ENCODE measurements at places on chromosomes 2 and 18.

GRCh38 chr2:167187978-167188967, 300.0 kb downstream of the XIRP2 start:
- no peak for DNase-seq

- no peak for DNase-seq
Observed at GRCh38 chr2:220129391-220129790, 502.0 kb downstream of the SLC4A3 start.

GRCh38 chr18:31723639-31723989, 37.1 kb downstream of the SLC25A52 start:
- DNase-seq, result no peak

- no peak for DNase-seq
Observed at GRCh38 chr2:128452024-128452411, 133.3 kb upstream of the HS6ST1 start.

DNA sequence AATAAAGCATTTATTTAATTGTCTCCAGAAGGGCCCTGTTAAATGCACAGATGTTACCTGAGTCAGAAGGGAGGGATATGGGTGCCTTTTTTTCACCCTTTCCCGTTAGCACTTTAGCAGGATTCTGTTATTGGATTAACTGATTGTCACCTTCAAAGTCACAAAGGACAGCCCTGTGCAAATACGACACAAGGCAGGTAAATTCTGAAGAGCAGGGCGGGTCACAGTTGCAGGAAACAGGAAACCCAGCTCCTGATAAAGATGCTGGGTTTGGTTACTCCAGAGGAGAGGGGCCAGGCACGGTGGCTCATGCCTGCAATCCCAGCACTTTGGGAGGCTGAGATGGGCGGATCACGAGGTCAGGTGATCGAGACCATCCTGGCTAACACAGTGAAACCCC, 11.4 kb upstream of the PKDCC start:
- DNase-seq, result no peak

- DNase-seq, result no peak
Observed at GRCh38 chr18:6261938-6262337, 152.8 kb downstream of the L3MBTL4 start.

DNA sequence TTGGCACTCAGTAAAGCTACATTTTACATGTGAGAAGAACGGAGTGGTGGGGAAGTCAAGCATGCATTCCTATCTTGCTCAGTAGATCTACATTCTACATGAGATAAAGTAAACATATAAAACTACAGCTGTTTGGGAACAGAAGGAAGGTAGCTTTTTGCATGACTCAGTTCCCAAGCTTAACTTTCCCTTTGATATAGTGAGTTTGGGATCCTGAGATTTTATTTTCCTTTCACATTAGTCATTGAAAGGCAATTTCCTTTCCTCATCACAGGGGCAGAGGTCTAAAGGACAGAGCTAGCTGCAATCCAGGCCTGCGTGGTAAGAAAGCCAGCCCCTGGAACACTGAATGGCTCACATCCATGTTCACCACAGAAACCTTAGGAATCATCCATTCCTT, 257.2 kb downstream of the SRBD1 start:
- no peak for DNase-seq

DNA sequence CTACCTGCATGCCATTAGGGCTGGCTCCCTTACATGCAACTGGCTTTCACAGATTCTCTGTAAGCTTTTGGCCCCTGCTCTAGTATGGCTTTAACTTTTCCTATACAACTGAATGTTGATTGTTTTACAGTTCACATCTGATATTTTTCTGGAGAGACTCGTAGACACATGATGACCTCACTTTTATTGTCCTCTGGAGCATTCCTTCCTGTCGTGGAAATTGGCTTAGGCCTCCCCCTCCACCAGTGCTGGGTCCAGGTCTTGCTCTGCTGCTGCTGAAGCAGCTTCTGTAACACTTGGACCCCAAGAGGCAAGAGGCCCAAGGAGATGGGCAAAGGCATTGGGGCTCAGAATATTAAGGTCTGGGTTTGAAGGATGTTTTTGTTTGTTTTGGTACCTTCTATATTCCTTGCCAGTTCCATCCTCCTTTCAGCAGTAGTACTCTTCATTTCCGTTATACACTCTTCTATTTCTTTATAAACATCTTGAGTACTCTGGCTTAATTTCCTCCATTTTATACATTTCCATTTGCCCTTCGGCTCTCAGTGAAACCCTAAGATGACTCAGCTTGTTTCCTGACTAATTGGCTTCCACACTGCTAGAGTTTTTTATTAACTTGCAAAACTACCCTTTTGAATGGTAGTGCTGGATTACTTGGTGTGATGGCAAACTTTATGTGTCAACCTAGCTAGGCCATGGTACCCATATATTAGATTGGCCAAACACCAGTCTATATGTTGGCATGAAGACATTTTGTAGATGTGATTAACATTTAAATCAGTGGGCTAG, 219.8 kb downstream of the CDCA7 start:
- DNase-seq, result no peak

GRCh38 chr2:174117951-174118930, 130.1 kb downstream of the OLA1 start:
- no peak for DNase-seq

- DNase-seq, result no peak
Observed at GRCh38 chr18:50638884-50639420, 79.1 kb downstream of the MAPK4 start.

GRCh38 chr2:219628235-219628985, 980 bp downstream of the SLC4A3 start:
- DNase-seq, result no peak
